Fibroblast of villous mesenchyme (primary cell): ENCODE measurements at places on chromosomes 5 and 9.

DNA sequence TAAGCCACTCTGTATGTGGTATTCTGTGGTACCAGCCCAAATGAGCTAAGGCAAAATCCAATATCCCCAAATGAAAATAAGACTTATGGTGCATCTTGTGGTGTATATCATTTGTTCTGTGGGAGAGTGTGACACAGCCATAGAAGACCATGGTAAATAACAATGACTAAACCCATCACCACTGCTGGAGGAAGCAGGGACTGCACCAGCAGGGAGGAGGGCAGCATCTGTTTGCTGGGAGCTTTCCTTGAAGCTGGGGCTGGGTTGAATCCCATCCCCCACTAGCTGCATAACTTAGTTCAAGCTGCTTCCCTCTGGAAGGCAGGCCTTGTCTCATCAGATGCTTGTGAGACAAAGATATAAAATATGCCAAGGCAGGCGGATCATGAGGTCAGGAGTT, 14.2 kb downstream of the GADD45G start:
- no peak for DNase-seq

- no peak for DNase-seq
Observed at GRCh38 chr5:131977212-131977604, 31.7 kb upstream of the MEIKIN start.

- no peak for DNase-seq
Observed at GRCh38 chr9:137490532-137491186, 31.5 kb upstream of the NSMF start.

DNA sequence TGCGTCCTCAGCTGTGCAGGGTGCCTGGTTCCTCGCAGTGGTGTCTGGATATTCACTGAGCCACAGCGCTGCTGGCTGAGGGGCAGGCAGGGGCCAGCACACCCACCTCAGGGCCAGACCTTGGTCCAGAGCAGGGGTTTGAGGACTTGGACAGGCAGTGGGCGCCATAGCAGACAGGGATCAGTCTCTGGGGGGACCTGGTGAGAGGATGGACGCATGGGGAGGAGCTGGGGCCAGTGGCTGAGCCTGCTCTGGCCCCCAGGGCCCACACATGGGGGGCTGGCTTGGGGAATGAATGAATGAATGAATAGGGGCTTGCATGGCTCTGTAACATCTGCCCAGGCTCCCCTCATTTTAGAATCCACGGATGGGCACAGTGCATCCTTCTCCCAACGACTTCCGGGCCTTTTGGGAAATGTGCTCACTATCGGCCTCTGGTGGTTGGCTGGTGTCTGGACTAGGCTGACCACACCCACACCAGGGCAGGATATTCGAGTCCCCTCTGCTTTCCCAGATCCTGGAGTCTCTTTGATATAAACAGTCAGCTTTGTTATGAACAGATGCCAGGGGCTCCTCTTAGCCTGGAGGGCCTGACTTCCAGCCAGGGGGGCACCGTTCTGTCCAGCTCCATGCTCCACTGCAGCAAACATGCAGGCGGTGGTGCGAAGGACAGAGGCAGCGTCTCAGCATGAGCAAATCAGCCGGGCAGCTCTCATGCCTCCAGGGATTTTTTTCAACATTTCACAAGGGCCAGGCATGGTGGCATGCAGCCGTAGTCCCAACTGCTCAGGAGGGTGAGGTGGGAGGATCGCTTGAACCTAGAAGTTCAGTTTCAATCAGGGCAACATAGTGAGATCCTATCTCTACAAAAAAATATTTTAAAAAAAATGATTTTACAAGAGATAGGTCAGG, 62.6 kb downstream of the NEK6 start:
- peak; percentile 68 for DNase-seq

DNA sequence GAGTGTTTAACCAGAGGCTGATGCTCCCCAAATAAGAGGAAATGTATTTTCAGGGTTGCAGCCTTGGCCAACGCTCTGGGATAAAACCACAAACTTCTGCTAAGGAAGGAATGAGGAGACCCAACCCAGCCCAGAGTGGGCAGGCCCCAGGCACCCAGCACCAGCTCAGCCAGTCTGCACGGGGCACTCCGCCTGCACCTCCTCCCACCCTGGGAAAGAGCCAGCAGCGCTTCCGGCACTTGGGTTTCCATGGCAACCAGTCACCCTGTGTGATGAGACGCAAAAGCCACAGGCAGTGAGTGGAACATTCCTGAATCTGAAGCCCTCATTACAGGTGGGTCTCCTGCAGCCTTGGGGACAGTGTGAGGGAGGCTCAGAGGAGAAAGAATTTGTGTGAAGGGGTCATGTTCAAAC, 85.2 kb upstream of the ZBTB43 start:
- peak; percentile 44 for DNase-seq

GRCh38 chr9:134226221-134226930, 62.0 kb upstream of the RNU6ATAC start:
- peak; percentile 92 for DNase-seq

DNA sequence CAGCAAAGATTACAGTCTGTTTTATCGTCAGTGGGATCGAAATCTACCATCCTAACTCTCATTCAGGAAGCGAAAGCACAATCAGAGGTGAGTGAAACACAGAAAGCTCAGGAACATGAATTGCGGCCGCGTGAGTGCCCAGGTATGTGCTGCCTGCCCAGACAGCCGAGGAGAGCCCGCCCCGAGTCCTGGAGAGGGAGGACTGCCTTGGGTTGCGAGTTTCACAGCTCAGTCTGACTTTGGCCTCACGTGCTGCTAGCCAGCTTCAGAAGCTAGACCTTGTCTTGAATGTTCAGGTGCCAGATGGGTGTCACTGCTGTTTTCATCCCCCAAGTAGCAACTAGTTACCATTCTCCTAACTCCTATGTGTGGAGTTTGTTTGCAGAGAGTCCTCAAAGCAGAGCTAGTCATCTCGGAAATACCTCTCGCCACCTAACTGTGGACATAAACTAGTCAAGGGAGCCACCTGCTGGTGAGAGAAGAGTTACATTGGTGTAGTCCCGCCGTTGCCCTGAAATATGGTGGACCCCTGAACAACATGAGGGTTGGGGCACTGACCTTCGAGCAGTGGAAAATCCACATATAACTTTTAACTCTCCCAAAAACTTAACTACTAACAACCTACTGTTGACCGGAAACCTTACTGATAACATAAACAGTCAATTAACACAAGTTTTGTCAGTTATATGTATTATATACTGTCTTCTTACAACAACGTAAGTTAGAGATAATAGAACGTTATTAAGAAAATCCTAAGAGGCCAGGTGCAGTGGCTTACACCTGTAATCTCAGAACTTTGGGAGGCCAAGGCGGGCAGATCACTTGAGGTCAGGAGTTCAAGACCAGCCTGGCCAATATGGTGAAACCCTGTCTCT, 80.9 kb downstream of the GOLPH3 start:
- peak; percentile 74 for DNase-seq

- DNase-seq, result peak; percentile 16
Observed at GRCh38 chr5:107590686-107591085, 80.1 kb downstream of the EFNA5 start.

DNA sequence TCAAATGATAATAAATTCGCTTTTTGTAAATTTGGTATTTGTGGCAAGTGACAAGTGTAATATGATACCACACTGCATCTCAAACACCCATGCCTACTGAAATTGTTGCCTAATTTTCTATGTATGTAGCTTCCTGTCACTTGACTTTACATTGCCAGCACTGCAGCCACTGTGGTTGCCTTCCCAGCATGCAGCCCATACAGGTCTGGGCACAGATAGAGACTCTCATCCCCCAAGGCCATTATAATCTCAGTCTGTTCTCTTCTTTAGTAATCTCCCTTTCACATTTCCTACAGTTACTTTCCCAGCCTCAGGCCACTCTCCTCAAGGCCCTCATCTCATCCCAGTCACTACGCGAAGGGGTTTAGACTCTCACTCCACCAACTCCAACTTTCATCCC, 1200.6 kb downstream of the PTPRD start:
- DNase-seq, result no peak

DNA sequence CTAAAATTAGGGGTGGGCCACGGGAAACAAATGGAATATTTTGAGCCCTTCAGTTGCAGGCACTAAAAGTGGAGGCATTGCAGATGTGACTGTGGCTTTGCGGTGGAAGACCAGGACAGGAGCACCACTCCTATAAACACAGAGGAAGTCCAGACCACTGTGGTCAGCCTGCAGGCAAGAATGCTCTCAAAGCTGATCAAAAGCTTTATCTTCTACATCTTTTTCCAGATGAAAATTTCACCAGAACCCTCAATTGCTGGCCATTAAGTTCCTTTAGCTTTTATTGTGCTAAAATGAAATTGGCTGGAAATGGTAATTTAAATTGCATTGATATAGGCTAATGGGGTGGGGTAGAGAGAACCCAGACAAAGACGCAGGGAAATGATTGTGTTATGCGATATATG, 208.8 kb downstream of the ERCC6L2 start:
- peak; percentile 90 for DNase-seq

DNA sequence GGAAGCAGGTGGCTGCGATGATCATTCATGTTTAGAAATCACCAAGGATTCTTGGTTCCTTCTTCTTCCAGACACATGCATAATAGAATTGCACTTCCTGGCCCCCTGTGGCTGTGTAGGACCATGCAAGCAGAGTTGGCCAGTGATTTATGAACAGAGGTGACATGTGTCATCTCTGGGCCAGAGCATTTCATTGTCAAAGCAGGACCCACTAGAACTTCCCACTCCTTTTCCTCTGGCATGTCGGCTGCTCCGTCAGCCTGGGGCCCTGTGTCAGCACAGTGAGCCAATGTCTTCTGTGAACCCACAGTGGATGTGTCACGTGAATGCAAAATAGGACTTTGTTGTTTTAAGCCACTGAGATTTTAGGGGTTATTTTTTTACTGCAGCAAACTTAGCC, 59.2 kb downstream of the HSD17B3 start:
- peak; percentile 11 for DNase-seq

GRCh38 chr5:132180134-132180745, 47.4 kb downstream of the P4HA2 start:
- peak; percentile 73 for DNase-seq

DNA sequence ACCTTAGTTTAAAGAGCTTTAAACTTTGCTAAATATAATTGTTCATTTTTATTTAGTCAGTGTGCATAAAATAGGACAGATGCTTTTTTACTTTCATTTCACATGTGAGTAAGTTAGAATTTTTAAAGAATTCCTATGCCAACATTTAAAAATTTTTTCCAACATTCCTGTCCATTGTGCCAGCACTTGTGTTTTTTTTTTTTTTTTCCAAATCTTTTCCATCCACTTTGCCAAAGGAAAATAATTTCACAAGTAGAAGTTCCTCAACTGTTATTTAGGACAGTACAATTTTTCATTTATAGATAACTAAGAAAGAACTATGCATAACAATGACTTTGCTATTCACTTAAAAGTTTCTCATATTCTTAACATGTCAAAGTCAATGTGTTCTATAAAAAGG, 189.5 kb downstream of the ADAMTS6 start:
- DNase-seq, result no peak

GRCh38 chr9:109182940-109183798, 16.1 kb upstream of the FRRS1L start:
- DNase-seq, result peak; percentile 25

DNA sequence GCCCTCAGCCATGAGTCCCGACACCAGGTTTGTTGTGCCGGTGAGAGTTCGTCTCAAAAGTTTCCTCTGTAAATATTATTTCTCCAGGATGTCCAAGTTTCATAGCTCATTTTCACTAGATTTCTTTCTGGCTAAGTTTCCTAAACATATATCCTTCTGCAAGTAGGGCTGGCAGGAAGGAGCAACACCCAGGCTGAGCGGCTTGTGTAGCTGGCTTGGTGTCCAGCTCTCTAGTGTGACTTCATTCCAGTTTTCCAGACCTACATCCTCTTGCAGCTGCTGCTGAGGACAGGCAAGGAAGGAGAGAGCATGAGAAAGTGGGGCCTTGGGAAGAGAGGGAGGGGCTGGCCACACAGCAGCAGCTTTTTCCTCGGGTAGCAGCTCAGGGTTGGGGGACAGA, 80.3 kb downstream of the FGF1 start:
- DNase-seq, result no peak

GRCh38 chr5:164966611-164967010, 1461.2 kb downstream of the MAT2B start:
- no peak for DNase-seq

GRCh38 chr5:72895758-72896157, 60.1 kb upstream of the FCHO2 start:
- no peak for DNase-seq

DNA sequence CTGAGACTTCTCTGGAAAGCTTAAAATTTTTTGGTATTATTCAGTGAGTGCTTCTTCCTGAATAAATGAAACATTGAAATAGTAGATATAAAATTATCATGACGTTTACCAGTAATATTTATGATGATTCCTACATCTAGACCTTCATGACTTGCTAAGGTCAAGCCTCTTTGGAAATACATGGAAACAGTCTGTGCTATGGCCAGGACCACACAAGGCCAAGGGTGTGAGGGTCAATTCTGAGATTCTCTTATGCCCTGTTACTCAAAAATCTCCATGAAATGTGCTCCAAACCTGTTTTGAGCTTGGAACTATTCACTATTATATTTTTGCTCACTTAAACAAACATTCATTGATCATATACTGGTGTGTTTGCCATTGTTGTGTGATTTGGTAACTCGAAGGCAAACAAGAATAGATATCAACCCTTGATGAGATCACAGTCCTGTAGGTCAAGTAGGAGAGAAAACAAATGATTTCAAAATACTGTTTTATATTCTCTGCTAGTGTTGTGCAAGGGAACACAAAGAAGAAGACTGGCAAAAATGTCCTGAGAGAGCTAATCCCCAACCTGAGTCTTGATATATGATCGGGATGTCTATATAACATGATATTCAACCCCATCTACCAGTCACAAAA, 1254.9 kb upstream of the DMAC1 start:
- no peak for DNase-seq

DNA sequence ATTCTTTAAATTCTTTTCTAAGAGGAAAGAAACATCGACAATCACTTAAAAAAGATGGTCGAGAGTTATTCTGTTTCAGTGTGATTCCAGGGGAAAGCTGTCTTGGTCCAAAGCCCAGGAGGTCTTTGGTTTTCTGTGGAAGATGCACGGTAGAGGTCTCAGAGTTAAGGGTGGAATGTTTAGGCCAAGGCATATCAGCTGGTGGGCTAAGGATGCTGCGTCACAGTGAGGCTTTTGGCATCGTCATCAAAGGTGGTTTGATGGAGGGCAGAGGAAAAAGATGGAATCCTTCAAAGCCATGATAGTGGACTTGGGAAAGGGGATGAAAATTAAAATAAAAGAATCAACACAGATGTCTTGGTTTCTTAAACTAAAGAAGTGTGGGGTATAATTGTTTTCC, 137.3 kb upstream of the ANKH start:
- DNase-seq, result peak; percentile 23

GRCh38 chr9:135998410-135999071, 37.4 kb upstream of the UBAC1 start:
- DNase-seq, result no peak

- no peak for DNase-seq
Observed at GRCh38 chr5:81408496-81408895, 14.6 kb upstream of the ACOT12 start.

- peak; percentile 55 for DNase-seq
Observed at GRCh38 chr5:373710-374602, 52.4 kb downstream of the AHRR start.

DNA sequence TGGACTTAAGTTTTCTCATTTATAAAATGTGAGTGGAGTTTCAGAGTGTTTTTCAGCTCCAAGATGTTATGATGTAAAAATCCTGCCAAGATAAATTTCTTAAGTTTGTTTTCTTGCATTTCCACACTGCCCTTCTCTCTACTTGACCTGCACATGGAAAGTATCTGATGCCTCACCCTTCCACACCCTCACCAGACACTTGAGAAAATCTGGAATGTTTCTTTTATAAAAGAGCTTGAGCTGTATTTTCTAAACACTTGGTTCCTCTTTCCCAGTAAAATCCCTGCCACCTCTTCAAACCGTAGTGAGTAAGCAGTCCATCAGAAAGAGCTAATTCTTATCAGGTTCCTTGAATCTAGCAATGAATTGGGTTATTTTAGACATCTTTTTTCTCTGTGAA, 42.9 kb downstream of the FOXD1 start:
- no peak for DNase-seq
